ENCODE measurements at places on chromosomes 4 and X.

GRCh38 chrX:8913655-8914409, 112.6 kb upstream of the FAM9A start:
- peak; percentile 73 for DNase-seq

DNA sequence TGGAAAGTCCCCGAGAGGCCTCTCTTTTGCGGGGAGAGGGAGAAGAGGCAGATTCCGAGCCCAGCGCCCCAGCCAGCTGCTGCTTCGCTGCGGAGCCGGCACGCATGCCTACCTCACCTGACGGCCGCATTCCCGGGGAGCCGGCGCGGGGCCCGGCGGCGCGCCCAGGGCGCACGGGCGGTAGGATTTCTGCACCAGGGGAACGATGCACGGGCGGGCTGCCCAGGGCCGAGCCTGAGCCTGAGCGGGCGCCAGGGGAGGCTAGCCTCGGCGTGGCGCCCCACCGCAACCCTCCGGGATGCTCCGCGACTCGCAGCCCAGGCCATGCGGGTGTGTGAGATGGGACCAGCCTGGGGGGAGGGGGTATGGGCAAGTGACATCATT, 81.3 kb upstream of the SCML1 start:
- DNase-seq: peak; percentile 11

- no peak for DNase-seq
These were observed 183.2 kb downstream of the DHRSX start for GRCh38 chrX:2317527-2318055.

GRCh38 chr4:4496592-4497372, 45.1 kb downstream of the STX18 start:
- DNase-seq: no peak

DNA sequence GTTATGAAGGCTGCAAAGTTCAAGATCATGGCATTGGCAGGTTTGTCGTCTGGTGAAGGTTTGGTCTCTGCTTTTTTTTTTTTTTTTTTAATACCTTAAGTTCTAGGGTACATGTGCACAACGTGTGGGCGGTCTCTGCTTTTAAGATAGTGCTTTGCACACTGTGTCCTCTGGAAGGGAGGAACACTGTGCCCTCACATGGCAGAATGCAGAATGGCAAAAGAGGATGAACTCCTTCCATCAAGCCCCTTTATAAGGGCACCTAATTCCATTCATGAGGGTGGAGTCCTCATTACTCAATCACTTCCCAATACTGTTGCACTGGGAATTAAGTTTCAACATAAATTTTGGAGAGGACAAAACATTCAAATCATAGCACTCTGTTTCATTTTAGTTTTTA, 101.4 kb downstream of the GLRA2 start:
- no peak for DNase-seq

DNA sequence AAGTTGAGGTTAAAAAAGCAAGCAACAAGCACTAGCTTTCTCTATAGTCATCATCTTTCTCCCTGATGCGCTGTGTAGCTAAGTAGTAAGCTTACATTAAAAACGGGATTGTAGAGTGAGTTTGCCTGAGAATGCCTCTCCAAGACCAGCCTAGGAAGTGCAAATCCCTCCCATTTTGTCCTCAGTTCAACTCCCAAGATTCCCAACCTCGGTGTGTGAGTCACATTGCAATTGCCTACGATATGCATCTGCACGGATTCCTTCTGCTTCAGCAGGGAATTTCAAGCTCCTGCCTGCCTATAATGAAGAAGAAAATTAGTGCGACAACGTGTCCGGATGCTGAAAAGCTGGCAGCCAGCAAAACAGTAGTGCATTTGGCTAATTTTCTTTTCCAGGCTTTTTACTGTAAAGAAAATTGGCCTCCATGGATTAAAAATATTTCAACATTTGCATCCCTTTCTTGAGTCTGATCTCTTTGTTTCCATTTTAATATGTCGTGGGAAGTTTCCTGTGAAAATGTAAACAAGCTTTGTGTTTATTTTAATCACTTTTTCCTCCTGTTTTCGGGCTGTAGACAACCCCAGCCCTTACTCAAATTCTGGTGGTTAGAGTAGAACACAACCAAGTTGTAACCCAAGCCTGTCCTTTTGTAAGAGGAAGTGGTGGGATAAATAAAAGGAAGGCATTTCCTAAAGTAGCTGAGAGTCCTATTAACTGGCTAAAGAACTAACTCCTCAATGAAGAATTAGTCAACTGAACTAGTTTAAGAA, 58.4 kb upstream of the TET2 start:
- peak; percentile 78 for DNase-seq

GRCh38 chr4:154911608-154912098, 130.6 kb downstream of the RBM46 start:
- DNase-seq: no peak

GRCh38 chr4:80035336-80035735, 37.7 kb downstream of the ANTXR2 start:
- no peak for DNase-seq

DNA sequence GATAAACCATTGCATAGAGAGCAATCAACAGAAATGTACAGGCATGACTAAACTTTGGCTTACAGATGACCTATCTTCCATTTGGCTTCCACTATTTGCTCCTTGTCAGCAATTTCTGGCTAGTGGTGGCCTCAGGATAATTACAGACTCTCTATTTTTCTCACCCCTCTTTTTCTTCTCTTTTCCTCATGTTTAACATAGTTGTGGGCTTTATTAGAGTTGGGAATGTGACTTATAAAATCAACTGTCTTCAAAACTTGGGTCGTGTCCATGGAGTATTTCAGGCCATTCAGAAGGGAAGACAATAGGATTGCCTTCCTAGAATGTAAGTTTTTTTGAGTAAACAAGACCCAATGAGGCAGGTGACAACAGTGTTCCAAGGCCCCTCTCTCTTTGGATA, 236.2 kb downstream of the FRAS1 start:
- DNase-seq: peak; percentile 48

GRCh38 chr4:76476571-76476970, 41.5 kb downstream of the SHROOM3 start:
- DNase-seq: no peak

- DNase-seq: no peak
These were observed 31.7 kb upstream of the METAP1 start for GRCh38 chr4:98963538-98964433.

DNA sequence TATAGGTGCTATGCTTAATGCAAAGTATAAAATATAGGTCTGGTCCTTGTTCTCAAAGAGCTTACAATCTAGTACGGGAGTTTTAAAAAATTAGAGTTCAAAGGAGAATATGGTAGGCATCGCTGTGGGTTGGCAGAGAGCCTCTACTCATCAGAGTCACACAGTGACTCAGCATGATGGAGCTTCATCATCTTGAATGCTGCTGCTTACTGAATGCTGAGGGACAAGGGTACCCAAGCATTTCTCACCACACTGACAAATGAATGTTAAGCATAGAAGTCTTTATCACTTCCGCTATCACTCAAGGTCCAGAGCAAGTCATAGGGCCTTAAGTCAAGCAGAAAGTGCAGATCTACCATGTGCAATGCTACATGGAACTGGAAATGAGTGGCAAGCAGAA, 268.6 kb upstream of the IGFBP7 start:
- peak; percentile 27 for DNase-seq

DNA sequence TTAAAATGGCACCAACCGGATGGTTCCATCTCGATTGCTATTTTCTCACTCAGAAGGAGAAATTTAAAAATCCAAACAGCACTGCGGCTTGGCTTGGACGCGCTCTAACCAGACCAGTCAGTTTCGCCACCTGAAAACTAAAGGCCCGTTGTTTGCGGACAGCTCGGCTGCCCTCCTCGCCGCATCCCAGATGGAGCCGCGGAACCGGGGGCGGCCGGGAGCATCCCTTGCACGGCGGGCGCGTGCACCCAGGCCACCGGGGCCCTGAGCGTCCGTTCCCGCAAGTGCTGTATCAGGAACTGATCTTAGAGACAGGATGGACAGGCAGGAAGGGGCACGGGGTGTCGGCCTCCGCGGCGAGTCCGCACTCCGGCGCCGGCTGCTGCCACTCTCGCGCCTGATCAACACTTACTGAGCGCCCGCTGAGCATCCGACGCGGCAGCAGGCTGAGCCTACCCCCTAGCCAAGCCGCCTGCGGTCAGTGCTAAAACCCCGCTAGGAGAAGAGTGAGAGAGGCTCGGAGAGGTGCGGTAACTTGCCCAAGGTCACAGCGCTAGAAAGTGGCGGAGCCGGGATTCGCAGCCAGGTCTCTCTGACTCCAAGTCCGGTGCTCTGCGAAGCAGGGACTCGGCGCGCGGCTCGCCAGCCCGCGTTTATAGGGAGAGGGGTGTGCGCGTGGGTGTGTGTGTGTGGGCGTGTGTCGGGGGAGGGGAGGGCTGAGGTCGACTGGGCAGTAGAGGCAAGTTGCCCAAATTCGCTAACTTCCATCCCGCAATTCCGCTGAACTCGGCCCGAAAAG, at the start of gene CITED1:
TSS of gene CITED1 (minus strand) at position 629 of the 799 bp plus-strand sequence. CDS start 3,045 bp downstream, outside the sequence.
- DNase-seq: no peak

DNA sequence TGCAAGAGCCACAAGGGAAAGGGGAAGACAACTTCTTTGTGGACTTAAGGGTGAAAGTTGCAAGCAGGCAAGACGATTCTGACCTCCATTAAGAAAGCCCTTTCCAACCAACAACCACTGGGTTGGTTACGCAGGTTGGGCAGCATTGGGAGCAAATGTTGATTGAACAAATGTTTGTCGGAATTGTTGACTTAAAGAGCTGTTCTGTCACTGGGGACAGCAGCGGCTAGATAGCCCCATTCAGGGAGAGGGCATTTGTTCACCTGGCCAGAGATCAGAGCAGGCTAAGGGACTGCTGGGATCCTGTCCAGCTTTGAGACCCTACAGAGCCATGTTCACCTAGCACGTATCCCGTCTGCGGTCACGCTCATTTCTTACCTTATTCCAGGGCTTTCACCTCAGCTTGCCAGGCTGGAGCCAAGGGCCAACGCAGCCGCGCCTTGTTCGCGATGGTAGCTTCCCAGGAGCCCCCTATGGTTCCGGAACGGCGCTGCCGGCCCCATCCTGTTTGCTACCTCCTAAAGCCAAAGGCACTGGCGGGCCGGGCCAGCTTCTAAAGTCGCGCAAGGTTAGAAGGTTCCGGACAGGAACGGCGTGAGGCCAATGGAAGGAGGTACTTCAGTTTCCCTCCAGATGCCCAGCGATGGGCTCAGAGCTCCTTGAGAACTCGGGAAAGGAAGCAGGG, 24.6 kb downstream of the F9 start:
- no peak for DNase-seq

DNA sequence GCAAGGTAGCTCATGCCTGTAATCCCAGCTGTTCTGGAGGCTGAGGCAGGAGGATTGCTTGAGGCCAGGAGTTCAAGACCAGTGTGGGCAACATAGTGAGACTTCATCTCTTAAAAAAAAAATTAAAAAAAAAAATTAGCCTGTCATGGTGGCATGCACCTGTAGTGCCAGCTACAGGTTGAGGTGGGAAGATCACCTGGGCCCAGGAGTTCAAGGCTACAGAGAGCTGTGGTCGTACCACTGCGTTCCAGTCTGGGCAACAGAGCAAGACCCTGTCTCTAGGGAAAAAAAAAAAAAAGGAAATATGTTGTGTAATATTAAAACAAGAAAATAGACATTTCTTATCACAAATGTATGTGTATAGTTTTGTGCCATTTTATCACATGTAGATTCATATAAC, 97.8 kb downstream of the LARP1B start:
- no peak for DNase-seq

- DNase-seq: no peak
These were observed 38.8 kb downstream of the ADRA2C start for GRCh38 chr4:3805026-3805425.

DNA sequence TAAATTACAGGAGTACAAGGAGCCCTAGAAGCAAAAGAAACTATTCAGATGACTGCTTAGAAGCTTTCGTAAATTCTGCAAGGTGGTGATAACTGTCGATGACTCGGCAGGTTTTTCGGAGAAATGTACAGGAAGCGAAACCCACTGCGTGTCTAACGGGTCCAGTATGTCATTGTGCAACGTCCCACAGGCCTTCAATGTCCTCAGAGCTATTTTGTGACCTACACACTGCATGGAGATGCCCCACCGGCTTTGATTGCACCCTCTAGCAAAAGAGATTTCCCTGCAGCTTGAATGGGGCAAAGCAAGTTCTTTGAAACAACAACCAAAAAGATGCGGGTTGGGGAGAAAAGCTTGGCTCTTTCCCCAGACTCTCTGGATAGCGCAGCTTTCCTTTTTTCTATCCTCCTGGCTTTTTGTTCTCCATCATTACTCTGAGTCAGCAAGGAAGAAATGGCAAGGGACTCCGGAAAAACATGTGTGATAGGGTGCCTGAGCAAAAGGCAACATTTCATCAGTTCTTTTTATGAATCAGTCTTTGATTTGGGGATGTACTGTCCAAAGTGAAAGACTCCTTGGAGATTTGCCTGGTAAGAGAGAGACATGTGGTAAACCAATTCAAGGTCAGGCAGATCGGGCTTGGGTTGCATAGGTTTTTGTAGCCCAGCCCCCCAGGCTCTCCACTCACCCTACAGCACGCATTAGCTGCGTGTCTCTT, 112.0 kb upstream of the TBL1X start:
- peak; percentile 30 for DNase-seq

DNA sequence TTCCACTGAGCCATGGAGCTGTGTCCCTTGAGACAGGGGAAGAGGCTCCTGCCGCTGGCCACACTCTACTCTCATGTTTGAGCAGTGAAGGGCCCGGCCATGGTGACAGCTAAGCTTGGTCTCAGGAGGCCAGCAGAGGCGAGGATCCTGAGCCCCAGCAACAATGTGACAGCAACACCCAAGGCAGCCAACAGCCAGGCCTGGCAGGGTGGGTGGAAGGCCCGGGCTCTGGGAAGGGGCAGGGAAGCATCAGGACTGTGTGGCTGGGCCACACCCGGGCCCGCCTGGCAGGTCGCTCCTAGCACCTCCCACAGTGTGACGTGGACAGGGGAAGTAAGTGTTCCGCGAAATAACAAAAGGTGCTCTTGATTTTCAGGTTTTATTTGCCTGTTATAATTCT, 24.8 kb downstream of the L1CAM start:
- DNase-seq: peak; percentile 1

- no peak for DNase-seq
These were observed 1620.9 kb downstream of the STIM2 start for GRCh38 chr4:28481565-28481964.

DNA sequence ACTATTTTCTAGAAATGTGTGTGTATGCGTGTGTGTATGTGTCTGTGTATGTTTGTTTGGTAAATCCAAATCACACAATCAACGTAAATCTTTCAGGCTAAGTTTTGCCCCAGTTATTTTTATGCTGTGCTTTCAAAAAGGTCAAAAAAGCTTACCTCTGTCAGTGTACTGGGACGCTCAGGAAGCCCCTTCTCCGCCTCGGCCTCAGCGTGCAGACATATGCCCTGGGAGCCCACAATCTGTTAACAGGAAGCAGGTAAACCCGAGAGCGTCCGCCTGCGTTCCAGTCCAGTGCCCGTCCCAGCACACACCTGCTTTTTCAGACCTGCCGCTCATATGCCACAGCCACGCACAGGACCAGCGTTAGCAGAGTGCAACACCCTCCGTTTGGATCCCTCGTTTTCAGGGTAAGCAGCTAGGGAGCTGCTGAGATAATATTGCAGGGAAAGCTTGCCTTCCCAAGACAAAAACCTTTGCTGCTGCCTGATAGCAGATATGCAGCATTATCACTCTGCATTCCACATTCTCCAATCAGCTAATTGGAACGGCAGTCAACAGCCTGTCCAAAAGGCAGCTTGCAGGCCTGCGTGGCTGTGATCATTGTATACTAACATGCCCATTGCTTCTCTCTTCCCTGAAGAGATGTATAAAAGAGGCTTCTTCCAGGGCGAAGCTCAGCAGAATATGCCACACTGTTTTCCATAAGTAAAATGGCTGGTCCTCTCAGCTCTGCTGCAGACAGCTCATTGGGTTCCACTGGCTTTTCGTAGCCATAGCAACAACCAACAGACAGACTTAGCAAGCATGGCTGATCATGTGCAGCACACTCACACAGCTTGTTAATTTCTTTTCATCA, at the start of gene SORBS2:
TSS of gene SORBS2 (minus strand) at position 686 of the 856 bp plus-strand sequence. CDS start 121,623 bp downstream, outside the sequence.
- no peak for DNase-seq
